Naive B cell (primary cell): ENCODE measurements at places on chromosomes 6 and 20. TPM values are rescaled to one million over a fixed set of nuclear protein-coding genes. Genes with fewer than 3 reads are reported as not detected.

GRCh38 chr6:34661357-34661756 is 35.2 kb downstream of the ILRUN start:
- no peak for DNase-seq

GRCh38 chr6:158575550-158575949 is 15.7 kb downstream of the TMEM181 start:
- DNase-seq = no peak

GRCh38 chr6:162497389-162497788 is 230.2 kb downstream of the PRKN start:
- DNase-seq = no peak

- no peak for DNase-seq
Measured at GRCh38 chr20:33111306-33111705, 31.9 kb downstream of the BPIFB4 start.

- no peak for DNase-seq
Measured at GRCh38 chr20:1937316-1937976, 42.2 kb downstream of the SIRPA start.

GRCh38 chr6:29847871-29848630 is 20.4 kb downstream of the HLA-G start:
- peak; percentile 70 for DNase-seq

DNA sequence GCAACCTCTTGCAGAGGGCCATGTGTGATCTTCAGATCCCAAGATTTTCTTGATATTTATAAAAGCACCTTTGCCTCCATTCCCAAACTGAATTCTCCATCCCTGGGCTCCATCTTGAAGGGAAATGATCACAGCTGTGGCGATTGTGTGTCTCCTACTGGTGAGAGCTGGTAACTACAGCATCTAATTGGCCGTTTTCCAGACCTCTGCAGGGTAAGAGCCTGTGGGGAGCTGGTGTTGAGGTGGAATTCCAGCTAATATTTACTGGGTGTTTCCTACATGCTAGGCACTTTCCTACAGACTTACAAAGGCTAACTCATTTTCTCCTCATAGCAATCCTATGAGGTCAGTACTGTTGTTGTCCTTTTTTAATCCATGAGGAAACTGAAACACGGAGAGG is 59.2 kb upstream of the FNDC1 start:
- no peak for DNase-seq

GRCh38 chr6:157064502-157064901 is 258.8 kb downstream of the TMEM242 start:
- no peak for DNase-seq

DNA sequence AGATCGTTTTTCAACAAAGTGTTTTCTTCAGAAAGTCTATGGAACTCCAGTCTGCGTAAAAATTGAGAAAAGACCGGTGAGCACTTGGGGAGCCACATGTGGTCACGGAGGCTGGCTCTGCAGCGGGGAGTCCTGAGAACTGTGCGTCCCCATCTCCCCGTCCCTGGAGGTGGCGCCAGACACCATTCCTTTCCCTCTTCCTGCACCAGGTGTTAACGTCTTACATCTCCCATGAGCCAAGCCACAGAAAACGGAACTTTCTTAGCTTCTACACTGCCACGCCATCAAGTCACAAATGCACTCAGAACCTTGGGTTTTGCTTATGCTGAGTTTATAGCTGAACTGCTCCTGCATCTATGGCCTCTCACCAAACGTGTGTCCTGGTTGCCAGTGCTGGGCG is 62.6 kb downstream of the GINS1 start:
- no peak for DNase-seq

Gene DNMT3B
- not detected for polyA plus RNA-seq

Gene OPRL1
- polyA plus RNA-seq = 3.4 TPM
